ENCODE measurements at places on chromosomes 6 and 20.

- DNase-seq = no peak
Measured at GRCh38 chr6:148530976-148531375, 188.3 kb downstream of the SASH1 start.

GRCh38 chr20:43984587-43984986, 69.9 kb downstream of the TOX2 start:
- no peak for DNase-seq

DNA sequence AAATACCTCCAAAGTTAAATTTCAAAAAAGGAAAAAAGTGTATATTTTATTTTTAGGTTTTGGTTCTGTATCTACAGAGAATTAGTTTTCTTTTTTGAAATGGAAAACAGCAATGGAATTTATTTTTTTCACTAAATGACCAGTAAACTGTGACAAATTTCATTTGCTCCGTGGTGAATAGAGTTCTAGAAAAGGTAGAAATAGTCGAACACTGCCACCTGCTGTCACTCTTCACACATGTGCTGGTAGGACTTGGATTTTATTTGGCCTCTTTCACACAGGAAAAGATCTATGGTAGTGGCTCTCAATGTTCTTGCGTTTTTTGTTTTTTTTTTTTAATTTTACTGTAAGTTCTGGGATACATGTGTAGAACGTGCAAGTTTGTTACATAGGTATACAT, 312.5 kb downstream of the EYA4 start:
- DNase-seq = no peak

DNA sequence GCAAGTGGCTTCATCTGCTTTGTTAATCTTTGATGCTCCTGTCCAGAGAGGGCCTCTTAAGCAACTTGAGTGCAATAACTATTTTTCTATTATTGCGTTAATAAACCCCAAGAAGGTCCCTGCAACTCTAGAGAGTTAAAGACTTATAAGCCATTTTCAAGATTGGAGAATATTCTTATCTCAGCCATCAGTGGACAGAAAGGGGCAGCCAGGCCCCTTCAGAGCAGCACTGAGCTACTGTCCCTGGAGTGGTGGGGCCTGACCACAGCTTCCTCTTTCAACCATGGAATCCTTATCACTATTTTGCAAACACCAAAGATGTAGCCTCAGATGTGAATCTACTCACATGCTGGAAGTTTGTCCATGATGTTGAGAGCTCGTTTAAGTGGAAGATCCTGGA, 2.8 kb upstream of the MAS1L start:
- DNase-seq = no peak

GRCh38 chr6:133889557-133890403, 867 bp downstream of the TCF21 start:
- no peak for DNase-seq

DNA sequence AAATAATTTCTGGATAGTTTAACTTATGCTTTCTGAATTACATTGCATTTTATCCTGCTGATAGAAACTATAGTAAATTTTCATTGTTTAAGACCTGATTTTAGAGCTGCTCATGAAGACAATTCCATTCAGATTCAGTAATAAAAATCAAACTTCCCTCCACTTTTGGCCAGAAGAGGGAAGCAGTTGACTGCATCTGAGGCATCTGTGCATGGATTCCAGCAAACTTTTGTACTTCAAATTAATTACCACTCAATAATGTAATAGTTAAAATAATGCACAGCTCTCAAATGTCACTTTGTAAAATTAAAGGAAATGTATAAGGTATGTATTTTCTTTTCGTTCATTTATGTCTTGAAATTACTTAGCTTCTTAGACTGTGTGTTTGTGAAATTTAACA, 64.2 kb upstream of the SLC35B3 start:
- no peak for DNase-seq

DNA sequence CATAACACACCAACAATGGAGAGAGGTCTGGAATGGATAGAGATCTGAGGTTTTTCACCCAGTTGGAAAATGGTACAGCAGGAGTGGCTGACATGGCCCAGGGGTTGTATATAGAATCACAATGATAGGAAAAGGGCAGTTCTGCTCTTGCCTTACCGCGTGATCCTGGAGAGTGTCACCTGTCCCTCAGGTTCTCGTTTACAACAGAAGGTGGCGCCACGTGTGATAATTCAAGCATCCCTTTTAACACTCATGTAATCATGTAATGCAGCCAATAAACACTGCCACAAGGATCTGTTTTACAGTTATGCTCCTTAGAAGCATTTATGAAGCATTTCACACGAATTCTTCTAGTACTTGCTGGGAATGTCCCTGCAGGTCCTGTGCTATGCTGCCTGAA, 12.9 kb upstream of the WFDC2 start:
- DNase-seq = no peak

DNA sequence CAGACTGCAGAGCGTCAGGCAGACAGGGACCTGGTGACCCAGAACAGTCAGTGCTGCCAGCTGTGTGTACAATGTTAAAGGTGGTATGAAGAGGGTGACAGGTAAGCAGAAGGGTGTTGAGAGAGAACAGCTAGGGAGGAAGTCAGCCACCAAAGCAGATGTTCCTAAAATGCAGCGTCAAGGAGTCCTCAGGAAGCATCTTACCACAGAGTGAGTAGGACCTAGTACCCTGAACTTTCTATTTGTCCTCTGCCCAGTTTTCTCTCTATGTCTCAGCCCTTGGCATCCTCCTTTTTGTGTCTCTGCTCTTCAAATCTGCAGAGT, 14.2 kb downstream of the STMND1 start:
- DNase-seq = no peak

GRCh38 chr6:43667245-43668150, 20.1 kb downstream of the MRPS18A start:
- no peak for DNase-seq

DNA sequence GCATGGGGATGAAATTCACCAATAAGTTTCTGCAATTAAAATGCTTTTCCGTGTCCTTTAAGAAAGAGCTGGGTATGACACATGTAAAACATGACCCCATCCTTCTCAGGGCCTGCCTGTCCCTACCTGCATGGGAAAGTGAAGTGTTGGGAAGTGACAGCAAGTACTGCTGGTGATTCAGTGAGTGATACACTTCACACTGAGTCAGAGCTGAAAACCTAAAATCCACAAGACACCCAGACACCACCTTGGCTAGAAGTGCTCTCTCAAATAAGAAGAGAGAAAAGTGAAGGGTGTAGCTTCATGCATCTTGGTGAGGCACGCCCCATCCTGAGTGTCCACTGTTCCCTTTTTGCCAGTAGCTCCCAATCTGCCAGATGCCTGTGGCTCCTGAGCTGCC, 3.3 kb downstream of the RAB22A start:
- DNase-seq = no peak

DNA sequence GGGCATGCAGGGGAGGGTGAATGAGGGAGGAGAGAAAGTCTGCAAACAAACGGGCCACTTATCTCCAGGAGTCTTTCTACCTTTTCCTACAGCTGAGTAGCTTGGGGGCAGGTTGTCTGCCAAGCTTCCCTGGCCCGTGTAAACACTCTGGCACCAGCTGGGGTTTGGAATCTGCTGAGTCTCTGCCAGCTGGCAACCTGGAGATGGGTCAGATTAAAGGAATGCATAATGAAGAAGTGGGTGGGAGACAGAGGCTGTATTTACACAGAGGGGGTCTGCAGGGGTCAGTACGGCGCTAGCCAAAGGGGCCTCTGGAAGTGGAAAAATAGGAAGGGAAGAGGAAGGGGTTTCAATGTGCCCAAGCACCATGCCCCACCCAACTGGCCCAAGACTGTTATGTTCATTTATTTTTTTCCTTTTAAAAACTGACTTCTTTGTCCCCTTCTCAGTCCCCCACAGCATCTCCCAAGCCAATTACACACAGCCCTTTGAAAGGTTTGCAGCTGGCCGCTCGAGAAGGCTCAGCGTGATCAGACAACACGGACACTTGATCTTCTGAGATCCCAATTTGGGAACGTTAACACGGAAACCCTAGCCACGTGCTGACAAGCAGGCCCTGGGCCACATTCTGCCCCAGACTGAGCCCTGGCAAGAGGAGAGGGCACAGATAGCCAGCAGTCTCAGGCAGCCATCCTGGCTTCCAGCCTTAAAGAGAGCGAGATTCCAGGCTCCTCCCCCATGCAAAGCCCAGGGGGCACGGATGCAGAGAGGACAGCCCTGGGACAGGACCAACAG, 25.2 kb downstream of the TRAM2 start:
- DNase-seq = no peak

DNA sequence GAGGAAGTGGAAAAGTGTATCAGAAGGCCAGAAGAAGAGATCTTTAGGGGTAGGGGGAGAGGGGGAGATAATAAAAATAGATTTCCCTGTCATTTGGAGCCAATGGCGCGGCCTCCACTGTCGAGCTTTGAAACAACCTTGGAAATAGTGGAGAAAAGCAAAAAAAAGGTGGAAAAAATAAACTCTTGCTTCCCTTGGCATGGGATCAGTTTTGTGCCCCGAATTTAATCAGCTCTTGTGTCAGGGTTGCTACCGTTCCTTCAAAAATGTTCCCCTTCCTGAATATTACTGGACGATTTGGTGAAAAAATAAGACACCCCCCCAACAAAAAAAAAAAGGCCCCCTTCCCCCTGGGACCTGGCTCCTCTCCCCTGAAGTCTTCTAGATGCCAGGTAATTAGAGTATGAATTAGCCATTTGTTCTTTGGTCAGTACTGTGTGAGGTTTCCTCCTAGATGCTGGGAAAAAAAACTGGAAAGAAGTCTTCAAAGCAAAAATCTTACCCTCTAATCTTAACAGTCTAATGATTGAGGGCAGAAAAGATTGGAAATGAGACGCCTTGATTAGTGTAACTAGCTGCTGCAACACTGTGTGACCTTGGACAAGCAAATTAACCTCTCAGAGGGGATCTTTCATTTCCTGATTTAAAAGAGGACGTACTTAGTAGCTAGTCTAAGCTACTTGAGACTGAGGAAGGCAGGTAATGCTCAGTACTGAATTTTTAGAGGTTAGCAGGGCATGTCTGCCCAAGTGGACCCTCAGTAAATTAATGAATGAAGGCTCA, 872 bp upstream of the RBM39 start:
- no peak for DNase-seq

DNA sequence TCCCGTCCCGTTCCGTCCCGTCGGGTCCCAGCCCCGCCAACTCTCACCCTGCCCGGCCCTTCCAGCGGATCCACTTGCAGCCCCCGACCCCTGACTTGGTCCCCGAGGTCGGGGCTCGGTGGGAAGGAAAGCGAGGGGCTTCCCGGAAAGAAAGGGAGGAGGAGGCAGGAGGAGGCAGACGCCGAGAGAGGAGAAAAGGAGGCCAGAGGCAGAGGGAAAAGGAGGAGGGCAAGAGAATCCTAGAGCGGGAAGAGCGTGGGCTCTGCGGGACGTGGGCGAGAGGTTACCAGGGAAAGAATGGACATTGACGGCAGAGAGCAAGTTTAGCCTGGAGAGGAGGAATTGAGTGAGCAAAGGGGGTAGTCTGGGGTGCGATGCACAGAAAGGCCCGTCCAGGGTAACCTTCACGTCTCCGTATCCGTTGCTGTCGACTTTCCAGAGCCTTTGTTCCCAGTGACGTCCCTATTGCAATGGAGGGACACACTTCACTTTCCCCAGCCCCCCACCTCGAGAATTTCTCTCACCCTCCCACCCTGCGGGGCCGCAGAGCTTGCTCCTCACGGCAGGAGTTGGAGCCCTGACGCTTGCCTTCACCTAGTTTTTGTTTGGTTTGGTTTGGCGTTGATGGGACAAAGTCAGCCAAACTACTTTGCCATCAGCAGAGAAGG, 477 bp upstream of the MOXD1 start:
- DNase-seq = no peak

DNA sequence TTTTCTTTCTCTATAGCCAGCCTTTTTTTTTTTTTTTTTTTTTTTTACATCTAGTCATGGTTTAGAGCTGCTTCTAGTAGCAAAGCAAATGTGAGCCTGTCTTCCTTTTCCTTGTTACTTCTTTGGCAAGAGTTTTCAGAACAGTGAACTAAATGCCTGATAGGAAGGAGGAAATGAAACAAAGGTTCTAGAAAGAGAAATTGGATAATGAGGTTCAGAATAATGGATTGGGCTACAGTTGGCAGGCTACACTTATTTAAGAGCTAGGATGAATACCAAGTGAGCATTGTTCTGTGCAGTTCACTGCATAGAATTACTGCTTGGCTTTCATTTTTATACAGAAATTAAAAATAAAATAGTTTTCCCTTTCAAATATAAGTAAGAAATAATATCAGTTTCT, 78.6 kb downstream of the HIVEP1 start:
- no peak for DNase-seq

DNA sequence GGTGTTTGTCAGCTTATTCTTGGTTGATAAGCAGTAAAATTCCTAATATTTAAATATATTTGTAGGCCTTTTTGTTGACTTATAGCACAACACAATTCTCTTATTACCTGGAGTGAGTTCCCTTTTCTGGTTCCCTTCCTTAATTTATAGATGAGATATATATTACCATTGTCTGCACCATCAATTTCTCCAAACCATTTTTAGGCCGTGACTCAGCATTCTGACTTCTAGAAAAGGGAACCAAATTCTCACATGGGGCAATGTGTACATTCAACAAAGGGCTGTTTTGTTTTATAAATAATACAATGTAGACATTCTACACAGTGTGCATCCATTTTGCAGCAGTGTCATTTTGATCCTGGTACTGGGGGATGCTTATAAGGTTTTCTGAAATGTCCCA, 52.8 kb downstream of the NCOA7 start:
- no peak for DNase-seq

GRCh38 chr20:45976086-45976485, 4.1 kb upstream of the ZNF335 start:
- no peak for DNase-seq

GRCh38 chr6:113450061-113450465, 407.1 kb upstream of the MARCKS start:
- no peak for DNase-seq

GRCh38 chr6:71675386-71675785, 211.0 kb upstream of the RIMS1 start:
- DNase-seq = no peak

- DNase-seq = no peak
Measured at GRCh38 chr6:34059914-34060313, 86.0 kb downstream of the GRM4 start.

DNA sequence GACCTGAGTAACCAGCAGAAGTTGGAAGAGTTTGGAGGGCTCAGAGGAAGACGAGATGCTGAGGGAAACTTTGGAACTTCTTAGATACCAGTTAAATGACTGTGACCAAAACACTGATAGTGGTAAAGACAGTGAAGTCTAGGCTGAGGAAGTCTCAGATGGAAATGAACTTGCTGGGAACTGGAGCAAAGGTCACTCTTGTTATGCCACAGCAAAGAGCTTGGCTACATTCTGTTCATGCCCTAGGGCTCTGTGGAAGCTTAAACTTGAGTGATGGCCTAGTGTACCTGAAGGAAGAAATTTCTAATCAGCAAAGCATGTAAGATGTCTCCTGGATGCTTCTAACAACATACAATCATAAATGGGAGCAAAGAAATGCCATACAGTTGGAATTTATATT, 24.7 kb downstream of the WDR27 start:
- no peak for DNase-seq

GRCh38 chr6:129617986-129618385, 92.0 kb downstream of the ARHGAP18 start:
- DNase-seq = no peak

DNA sequence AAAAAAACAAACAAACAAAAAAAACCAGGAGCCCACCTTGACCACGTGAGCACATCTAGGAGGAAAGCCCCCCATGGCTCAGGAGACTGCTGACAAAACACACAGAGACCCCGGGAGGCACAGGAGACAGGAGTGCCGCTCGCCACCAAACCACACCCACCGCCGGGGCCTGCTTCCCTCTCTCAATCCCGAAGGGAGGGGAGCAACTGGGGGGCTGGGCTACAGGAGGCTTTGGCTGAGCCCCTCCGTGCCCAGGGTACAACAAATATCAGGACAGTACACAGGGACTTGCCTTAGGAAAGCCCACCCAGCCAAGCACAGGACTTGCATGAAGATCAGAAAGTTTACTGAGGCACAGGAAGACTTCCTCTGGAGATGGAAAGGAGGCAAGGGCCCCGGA, 102.5 kb downstream of the TAF4 start:
- no peak for DNase-seq

Data from cortex of kidney (tissue), 1 donor.